ENCODE measurements at places on chromosomes 3 and 15.

DNA sequence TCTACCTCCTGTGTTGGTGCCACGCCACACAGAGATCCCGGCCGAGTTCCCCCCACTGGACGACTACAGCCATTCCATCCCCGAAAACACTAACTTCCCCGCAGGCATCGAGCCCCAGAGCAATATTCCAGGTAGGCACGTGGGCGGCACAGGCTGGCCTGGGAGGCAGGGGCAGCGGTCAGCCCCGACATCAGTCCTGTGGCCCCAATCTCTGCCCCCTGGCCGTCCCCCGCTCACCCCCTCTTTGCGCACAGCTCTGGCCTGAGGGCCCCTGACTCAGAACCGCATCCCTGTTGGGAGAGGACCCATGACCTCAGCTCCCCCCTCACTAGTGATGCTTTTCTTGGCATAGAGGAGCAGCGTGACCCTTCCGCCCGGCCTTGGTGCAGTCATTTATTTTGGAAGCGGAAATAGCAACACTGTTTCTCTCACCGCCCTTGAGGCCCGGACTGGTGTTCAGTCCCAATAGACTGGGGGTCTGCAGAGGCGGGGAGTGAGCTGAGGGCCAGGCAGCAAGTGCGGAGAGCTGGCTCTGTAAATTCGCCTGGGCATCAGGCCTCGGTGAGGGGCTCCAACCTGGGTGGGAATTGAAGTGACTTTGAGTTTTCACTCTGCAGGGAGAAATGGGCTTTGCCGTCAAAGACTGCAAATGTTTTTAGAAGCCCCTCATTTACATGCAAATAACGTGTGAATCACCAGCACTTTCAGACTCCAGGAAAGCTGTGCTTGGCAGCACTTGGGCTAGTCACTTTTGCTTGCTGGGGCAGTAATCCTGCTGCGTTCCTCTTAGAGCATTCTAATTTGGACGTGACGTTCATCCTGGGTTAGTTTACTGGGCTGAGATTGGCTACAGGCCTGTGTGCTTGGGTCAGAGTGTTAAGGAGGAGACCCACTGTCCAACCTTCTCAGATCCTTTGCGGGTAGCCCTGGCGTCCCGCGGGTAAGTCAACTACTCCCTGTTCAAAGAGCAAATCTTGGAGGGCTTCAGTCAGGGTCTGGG, 88.9 kb downstream of the AAGAB start:
- DNase-seq = no peak

GRCh38 chr3:126516936-126517290, 660 bp downstream of the UROC1 start:
- no peak for DNase-seq

- peak; percentile 38 for DNase-seq
Measured at GRCh38 chr3:129398803-129399144, 29.7 kb downstream of the EFCAB12 start.

- DNase-seq = peak; percentile 76
Measured at GRCh38 chr3:13192471-13193213, 119.4 kb upstream of the IQSEC1 start.

DNA sequence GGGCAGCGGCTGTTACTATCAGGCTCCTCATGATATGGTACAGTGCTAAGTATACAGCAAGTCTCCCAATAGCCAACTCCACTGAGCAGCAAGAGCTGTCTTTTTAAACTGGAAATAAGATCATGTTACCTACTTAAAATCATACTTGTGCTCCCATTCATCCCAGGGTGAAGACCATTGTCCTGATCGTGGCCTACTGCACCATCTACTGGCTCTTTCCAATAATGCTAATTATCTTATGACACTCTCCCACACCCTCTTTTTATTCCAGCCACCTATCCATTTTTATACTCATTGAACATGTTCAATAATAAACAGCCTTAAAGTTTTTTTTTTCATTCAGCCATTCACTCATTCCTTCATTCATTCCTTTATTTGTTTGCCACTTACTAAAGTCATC, 117.7 kb downstream of the GBE1 start:
- no peak for DNase-seq

- no peak for DNase-seq
Measured at GRCh38 chr3:193637831-193638230, 44.8 kb downstream of the OPA1 start.

- DNase-seq = no peak
Measured at GRCh38 chr3:193378706-193379105, at the start of gene ATP13A5. Gene ATP13A5 (minus strand): TSS chr3:193378753. CDS start chr3:193378725, 28 bp downstream.

DNA sequence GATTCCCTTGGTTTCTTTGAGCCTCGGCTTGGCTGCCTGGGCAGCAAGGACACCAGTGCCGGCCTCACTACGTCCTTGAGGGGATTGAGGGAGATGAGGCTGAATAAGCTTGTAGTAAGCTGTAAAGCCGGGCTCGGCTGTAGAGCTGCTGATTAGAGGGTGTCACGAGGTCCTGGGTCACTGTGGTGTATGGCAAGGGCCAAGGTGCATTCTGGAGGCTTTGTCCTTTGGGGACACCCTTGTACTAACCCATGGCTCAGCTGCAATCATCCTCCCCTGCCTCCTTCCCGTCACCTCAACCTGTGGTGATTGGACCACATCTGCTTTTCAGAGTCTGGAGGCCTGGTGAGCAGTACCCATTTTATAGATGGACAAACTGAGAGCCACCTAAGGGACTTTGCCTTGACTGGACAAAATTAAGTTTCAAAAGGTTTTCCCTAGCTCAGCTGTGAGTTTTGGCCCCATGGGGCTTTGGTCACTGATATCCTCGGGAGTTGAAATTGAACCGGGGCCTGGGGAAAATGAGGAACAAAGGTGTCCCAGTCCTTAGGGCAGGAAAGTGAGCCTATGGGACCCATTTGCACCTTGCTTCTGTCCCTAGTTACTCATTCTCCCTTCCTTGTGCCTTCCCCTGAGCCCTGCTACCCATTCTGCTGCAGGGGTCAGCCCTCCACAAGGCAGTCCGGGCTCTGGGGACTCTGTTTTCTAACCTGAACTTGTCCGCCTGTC, 2.4 kb downstream of the SLC6A6 start:
- DNase-seq = no peak

DNA sequence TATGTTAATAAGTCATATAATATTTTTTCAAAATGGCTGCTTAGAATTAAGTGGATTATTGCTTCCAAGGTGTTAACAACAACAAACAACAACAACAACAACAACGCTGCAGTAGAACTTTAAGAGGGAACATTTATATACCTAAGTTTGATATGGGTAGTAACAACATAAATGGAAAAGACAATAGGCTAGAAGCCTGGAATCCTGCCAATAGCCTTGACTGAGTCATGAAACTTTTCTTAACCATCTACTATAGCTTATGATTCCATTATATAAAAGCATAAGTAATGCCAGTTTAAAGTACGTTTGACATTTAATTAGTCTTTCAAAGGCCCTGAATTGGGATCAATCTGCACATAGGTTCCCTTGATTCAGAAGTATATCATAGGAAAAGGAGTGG, 31.2 kb downstream of the SATB1 start:
- DNase-seq = no peak

DNA sequence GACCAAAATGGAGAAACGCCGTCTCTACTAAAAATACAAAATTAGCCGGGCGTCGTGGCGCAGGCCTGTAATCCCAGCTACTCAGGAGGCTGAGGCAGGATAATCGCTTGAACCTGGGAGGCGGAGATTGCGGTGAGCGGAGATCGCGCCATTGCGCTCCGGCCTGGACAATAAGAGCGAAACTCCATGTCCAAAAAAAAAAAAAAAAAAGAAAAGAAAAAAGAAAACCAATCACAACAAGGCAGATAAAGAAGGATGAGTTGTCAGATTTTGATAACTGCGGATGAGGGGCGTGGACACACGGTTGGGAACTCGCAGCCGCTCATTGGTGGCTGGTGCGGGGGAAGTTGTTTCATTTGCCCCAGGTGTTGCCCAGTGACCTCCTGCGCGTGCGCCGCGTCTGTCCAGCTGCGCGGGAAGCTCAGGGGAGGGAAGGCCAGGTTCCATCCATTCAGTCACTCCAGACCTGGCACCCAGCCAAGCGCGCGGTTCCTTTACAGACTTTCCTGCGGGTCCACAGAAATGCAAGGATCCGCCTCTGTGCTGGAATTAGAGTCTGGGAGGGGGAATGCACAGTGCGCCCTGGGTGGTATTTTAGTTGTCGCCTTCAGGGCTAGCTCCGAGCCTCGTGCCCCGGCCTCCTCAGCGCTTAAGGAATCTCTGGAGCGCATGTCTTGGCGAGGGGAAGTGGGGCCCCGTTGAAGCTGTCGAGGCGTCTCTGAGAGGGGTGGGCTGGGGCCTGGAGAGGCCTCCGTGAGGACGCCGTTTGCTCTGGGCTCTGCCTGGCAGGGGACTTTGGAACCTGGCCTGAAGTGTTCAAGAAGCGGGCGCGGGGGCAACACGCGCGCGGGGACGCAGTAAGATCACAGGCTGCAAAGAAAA, 708 bp upstream of the GCHFR start:
- peak; percentile 85 for DNase-seq

- DNase-seq = no peak
Measured at GRCh38 chr3:125006291-125006731, 49.5 kb downstream of the HEG1 start.

DNA sequence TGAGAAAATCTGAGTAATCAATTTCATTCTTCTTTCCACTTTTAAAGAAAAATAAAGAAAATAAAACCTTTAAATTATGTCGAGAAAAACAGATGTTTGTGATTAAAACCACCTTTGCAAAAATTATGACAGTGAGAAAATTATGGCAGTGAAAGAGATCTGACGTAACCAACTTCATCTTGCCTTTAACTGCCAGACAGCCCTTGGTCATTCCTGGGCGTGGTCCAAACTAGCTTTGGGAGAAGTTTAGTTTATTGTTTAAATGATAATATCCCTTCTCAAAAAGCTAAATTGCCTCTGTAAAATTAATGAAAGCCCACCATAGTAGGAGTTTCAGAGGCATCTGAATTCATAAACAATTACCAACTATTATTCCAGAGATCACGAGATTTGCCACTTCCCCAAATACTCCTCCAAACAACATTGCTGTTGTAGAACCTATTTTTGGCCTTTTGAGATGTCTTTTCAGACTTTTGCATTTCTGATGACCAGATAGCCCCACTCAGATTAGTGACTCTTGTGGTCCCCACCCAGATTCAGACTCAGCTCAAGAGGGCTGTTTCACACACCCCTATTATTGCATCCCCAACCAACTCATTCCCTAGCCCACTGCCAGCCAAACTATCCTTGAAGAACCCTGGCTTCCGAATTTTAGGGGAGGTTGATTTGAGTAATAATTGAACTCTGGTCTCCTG, 664.4 kb upstream of the CBLB start:
- no peak for DNase-seq

- DNase-seq = no peak
Measured at GRCh38 chr3:155070316-155070715, 9.8 kb upstream of the MME start.

DNA sequence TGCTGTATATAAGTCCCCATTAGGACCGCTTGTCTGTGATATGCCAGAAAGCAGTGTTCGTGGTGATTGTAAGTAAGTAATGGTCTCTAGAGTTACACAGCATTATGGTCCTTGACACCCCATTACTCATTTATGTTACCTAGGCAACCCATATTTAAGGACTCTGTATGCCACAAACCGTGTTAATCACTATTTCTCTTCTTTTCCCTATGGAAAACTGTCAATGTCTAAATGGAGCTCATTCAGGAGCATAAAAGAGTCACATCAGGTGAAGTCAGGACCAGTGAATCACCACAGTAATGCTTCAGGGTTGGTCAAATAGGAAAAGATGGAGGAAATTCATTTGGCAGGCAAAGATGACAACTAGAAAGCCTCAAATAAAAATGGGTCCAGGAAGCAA, 146.6 kb upstream of the PEX5L start:
- no peak for DNase-seq

DNA sequence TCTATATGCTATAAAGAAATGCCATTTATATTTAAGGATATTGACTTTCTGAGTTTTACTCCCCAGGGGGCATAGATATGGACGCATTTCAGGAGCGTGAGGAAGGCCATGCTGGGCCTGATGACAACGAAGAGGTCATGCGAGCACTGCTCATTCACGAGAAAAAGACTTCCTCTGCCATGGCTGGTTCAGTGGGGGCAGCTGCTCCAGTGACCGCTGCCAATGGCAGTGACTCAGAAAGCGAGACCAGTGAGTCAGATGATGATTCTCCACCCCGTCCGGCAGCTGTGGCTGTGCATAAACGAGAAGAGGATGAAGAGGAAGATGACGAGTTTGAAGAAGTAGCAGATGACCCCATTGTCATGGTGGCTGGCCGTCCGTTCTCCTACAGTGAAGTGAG, 38.4 kb downstream of the GTF2E1 start:
- no peak for DNase-seq

DNA sequence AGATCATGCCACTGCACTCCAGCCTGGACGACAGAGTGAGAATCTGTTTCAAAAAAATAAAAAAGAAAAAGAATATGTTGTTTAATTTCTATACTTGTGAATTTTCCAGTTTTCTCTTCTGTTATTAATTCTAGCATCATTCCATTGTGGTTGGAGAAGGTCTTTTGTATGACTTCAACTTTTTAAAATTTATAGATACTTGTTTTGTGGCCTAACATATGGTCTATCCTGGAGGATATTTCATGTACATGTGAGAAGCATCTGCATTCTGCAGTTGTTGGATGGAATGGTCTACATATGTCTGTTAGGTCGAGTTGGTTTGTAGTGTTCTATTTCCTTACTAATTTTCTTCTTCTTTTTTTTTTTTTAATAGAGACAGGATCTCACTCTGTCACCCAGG, 35.6 kb downstream of the MAP1A start:
- DNase-seq = no peak

GRCh38 chr3:156548902-156549301, 6.0 kb downstream of the SSR3 start:
- DNase-seq = no peak

DNA sequence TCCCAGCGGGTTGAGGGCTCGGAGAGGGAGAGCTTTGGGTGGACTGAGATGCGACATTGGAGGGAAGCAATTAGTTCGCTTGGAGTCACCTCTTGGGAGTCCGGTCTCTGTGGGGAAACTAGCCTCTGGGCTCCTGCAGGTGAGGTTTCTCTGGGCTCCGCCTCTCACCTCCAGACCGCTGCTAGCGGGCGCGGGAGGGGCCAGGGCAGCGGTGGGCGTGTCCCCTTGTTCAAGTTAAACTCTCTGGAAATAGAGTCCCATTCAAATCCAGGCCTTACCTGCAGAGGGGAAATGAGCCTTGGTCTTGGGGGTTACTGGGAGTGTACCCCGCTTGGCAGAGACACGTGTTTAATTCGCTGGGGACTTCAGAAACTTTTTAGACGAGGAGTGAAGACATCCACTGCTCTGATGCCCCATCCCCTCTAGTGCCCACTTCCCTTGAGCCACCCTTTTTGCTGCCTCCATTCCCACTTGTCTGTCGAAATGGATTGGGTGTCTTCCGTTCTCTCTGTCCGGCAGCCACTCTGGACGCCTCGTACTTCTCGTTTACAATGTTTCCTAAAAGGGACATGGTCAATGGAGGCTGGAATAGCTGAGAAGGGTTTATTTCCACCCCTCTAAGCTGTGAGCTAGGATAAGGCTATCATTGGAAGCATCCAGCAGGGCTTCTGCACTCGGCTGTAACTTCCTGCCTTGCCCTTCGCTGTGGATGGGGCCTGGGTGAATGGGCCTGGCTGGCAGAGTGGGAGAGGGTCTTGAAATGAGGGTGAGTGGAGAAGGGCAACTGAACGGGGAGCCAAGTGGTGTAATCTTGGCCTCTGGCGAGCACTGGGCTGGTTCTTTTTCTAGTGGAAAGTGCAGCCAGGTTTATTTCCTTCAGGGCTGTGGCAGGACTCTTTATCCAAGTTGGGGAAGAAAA, 1.1 kb downstream of the MITF start:
- no peak for DNase-seq

- no peak for DNase-seq
Measured at GRCh38 chr3:72154391-72155335, 369.7 kb upstream of the PROK2 start.
